B cell (primary cell): ENCODE measurements at places on chromosomes 13 and 19.

GRCh38 chr19:31718032-31718431 is 368.8 kb upstream of the TSHZ3 start:
- DNase-seq = no peak

DNA sequence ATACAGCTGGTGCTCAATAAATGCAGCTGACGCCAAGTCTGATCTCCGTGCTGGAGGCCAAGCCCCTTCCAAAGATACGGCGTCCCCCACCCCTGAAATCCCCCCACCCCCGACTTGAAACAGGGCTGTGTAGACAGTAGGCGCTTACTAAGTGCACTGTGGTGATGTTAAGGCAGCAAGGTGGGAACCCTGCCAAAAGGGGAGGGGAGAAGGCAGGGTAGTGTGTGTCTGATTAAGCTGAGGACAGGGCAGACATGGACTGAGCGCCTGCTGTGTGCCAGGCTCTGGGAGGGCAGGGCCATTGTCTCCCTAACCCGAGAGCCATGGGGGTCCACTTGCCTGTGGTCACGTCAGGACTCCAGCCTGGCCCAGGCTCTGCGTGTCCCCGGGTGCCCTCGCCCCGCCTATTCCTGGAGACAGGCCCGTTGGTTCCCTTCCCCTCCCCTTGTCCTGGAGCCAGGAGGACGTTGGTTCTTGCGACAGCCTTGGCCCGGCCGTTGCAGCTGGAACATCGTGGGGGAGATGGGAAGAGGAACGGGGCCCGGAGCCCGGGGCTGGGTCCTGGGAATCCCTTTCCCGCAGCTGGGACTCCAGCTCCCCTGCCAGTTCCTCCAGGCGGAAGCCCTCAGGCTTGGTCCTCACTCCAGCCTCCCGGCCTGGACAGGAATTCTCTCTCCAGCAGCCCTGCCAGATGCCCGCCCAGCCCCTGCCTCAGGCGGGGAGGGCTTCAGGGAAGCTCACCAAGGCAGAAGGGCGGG is 1.7 kb upstream of the ELANE start:
- no peak for DNase-seq

GRCh38 chr13:113930671-113931637 is 42.9 kb downstream of the C13orf46 start:
- no peak for DNase-seq

GRCh38 chr13:52925775-52926285 is 77.4 kb upstream of the PCDH8 start:
- DNase-seq = no peak
